H1 (cell line): ENCODE measurements at places on chromosomes 7 and 10.

- no peak for DNase-seq
These were observed 3.4 kb downstream of the RUFY2 start for GRCh38 chr10:68403701-68404100.

DNA sequence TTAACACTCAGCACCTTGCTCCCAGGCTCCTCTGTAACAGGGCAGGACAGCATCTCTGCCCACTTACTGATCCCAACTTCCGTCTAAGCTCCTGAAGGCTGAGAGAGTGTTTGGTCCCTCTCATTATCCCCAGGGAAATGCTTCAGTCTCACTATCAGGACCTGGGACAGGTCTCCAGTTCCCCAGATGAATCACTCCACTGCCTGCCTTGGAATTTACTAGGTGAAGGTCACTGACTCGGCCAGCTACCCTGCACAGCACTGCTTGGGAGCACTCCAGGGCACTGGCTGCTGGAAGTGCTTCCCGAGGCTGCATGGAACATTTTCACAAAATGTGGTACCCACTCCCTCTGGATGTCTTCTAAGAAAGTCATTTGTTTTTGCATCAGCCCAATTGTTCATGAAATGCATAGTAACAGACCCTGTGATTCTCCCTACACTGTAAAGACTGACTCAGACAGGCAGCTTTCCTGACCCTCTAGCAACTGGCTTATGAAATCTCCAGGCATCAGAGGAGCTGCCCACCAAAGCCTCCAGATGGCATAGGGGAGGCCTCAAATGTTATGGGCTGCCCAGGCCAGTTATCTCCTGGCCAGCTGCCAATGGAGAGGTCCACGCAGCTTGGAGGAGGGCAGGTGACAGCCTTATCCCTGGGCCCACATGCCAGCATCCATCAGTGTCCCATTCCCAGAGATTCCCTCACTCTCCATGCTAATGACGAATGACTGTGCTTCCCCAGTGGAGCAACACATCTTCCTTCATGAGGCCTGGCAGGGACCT, 89.1 kb downstream of the GFRA1 start:
- no peak for DNase-seq

GRCh38 chr7:21504021-21504420, 38.8 kb upstream of the DNAH11 start:
- no peak for DNase-seq

DNA sequence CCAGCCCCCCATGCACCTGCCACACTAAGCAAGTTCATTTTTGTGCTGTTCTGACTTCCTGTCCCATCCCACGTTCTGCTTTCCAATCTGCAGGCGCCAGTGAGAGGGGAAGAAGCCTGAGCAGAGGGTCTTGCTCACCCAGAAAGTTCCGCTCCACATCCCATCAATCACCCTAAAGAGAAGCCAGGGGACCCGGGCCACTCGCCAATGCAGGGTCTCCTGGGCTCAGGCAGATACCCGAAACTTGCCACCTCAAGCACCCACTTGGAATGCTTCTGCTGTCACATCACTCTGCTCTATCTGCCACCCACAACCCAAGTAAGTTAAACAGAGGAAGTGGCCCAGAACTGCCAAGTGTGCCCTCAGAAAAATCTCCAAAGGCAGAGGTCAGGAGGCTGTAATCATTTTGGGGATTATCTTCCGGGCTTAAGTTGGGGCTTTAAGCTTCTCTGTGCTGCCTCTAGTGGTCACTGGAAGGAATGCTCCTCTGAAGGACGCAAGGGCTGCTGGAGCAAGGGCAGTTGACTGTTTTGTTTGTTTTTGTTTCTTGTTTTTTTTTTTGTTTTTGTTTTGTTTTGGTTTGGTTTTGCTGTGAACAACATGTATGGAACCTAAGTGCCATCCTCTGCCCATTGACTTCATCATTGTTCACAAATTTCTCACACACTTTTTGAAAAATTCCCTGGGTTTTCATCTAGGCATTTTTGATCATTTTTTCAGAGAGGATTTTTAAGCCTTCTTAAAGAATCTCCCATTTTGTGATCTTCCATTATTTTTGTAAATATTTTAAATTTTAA, 25.5 kb downstream of the PRR15 start:
- peak; percentile 71 for DNase-seq

GRCh38 chr7:152145853-152146466, 120.5 kb downstream of the GALNT11 start:
- DNase-seq = no peak

DNA sequence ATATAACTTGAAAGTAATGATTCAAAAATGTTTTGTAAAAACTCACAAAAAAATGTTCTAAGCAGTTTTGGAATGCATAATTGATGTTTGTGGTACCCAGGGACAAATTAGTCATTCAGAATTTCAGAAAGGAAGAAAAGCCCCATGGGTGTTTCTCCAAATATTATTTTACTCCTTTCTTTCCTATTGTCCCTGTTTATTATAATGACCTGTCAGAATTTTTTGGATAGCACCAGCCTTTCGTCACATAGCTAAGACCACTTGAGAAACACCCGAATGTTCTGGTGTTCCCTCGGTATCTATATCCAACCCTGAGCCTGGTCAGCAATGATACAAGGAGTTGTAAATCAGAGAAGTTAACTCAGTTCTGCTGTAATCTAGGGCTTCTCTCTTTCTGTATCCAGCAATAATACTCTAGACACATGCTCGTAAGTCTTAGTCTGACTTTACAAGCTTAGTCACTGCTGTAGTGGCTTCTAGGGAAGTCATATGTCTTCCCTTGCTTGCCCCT, 64.8 kb upstream of the MEOX2 start:
- DNase-seq = no peak

DNA sequence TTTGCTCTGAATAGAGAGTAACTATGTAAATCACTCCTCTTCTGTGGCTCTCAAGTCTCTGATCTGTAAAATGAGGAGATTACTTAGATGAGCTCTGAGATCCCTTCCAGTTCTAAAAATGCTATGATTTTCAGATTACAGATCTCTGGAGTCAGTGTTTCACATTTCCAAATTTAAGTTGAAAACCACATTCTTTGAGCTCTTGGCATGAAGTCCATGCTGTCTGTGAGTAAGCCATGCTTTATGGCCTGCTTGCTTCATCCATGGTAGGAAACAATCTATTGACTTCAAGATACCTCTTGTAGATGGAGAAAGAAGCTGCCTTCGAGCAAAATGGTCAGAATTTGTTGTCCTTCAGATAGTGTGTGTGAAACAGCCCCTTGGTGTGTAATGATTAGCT, 64.9 kb downstream of the CELF2 start:
- no peak for DNase-seq

DNA sequence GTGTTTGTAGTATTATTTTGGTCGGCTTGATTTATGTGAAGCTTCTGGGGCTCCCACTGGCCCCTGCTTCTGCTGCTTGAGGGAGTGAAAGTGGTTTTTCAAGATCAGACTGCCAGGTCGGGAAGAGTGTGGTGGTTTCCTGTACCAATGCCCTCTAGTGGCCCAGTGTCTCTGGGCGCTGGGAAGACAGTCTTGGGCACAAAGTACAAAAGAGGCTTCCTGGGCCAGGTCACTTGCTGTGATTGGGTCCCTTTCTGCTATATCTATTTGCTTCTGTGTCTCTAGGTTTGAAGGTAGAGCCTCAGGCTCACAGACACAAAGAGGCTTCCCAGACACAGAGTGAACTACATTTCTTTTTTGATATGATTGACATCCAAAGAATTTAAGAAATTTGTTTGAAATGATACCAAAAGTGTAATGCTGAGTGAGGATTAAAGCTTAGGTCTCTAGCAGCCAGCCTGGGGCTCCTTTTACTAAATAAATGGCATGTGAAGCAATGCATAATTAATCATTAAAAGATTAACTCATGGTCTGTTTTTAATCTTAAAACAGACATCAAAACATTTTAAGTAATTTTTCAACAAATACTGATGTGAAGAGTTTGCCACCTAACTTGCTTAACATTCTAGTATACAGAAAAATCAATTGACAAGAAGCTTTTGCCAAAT, 36.3 kb downstream of the ABCB1 start:
- DNase-seq = peak; percentile 15

- DNase-seq = peak; percentile 77
These were observed 66.8 kb upstream of the SEPHS1 start for GRCh38 chr10:13414855-13415254.

- DNase-seq = no peak
These were observed 35.5 kb downstream of the HIF1AN start for GRCh38 chr10:100571084-100571856.

DNA sequence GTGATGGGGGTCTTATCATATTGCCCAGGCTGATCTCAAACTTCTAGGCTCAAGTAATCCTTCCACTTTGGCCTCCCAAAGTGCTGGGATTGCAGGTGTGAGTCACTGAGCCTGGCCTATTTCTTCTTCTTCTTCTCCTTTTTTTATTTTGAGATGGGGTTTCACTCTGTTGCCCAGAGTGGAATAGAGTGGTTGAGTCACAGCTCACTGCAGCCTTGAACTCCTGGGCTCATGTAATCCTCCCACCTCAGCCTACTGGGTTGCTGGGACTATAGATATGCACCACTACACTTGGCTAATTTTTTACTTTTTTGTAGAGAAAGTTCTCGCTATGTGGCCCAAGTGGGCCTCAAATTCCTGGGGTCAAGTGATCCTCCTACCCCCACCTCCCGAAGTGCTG, 124.3 kb downstream of the SKIDA1 start:
- DNase-seq = no peak

- DNase-seq = no peak
These were observed 370.0 kb upstream of the IGFBP3 start for GRCh38 chr7:46291050-46291438.

DNA sequence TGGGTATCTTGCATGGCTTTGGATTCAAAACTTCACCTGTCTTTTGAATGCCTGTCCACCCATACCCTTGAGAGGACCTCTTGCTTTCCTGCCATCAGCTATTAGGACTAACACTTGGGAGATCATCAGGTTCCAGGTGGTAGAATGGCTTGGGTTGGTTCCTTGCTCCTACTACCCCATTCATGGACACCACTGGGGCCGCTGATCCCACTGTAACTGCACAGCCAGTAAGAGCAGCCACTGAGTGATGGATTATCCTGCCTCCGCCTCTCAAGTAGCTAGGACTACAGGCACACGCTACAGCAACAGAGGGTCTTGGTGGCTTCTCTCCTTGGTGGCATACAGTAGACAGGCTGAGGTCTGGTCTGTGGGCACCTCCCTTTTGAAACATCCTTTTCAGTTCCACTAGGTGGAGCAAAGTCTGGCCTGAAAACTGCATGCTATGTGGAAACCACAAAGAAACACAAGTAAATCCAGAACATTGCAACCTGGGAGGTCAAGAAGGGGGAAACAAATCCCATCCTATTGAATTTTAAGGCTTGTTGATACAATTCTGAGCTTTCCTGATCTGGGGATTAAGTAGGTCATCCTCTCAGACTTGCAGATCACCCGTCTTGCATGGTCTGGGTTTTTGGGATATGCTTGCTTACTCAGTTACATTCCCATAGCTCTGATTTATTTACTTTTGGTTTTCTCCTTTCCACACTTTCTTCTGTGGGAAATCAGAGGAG, 9.4 kb downstream of the WBP1L start:
- DNase-seq = no peak

GRCh38 chr7:48140001-48140681, 31.1 kb upstream of the ABCA13 start:
- DNase-seq = no peak

GRCh38 chr7:98235901-98236300, 16.1 kb downstream of the TECPR1 start:
- DNase-seq = no peak

DNA sequence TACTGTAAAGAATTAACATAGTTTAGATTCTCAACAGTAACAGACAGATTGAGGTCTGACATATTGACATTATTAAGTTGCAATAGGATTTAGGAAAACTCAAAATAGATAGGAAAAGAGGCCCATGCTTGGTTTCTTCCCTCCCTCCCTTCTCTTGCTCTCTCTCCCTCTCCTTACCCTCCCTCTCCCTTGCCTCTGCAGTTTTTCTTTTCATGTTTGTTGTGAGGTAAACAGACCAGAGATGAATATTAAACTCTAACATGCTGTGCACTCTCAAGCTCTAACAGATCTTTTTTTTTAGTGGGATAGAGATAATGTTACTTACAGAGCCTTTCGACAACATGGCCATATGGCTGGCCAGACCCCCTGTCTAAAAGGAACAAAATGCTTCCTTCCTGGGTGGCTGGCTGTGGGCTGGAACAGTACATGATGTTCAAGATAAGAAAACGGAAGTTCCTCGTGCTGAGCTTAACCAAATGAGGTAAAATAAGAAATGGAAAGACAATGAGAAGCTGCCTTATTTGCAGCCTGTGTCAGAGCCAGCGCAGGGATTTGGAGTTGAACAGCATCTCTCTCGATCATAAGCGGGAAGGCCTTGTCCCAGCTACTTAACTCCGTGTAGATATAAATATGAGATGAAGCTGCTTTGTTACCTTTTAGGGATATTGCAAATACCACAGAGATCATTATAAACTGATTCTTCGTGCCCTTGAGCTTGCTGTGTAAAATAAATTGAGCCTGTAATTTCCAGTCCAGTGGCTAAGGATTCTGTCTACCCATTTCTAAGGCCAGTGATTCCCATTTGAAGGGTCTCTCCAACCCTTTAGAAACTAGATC, 391.9 kb upstream of the NPVF start:
- DNase-seq = no peak

- DNase-seq = no peak
These were observed 770.4 kb downstream of the TNS3 start for GRCh38 chr7:46811529-46811928.

GRCh38 chr7:87506246-87507180, 31.0 kb upstream of the ABCB4 start:
- no peak for DNase-seq

GRCh38 chr7:155324012-155324917, 26.6 kb downstream of the INSIG1 start:
- no peak for DNase-seq

GRCh38 chr10:132755166-132755711, 30.7 kb downstream of the NKX6-2 start:
- no peak for DNase-seq

- no peak for DNase-seq
These were observed 49.4 kb upstream of the BET1 start for GRCh38 chr7:94053532-94053931.

- DNase-seq = no peak
These were observed 8.5 kb upstream of the PAX2 start for GRCh38 chr10:100736809-100737354.

GRCh38 chr10:70323697-70324338, 40.0 kb upstream of the NPFFR1 start:
- no peak for DNase-seq

DNA sequence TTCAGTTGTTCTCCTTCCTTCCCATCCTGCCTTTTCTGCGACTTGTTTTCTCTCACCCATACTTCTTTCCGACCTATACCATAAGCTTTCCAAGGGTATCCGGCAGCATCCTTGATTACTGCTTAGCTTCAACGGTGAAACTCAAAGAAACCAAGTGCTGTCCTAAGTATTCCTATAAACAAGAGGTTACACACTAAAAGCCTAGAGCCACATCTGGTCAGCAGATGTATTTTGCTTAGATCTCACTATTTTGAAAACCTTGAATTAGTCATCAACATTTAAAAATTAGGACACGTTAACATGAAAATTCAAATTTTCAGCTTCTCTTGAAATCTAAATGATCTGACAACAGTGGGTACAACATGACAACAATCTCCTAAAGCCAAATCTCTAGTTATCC, 20.0 kb downstream of the ARHGAP21 start:
- DNase-seq = no peak

GRCh38 chr7:105934572-105935185, 28.4 kb upstream of the CDHR3 start:
- DNase-seq = no peak

- DNase-seq = peak; percentile 50
These were observed 24.4 kb downstream of the SKIDA1 start for GRCh38 chr10:21501091-21501490.
